ENCODE measurements at places on chromosomes 5 and 9.

- no peaks in the 10 kb centered on the region for H3K4me1 ChIP-seq
- H3K36me3 ChIP-seq: peaks cover 12% of the 10 kb centered on the region
- DNase-seq: no peak
- no peaks in the 10 kb centered on the region for H3K27me3 ChIP-seq
- H3K27ac ChIP-seq: no peak overlapping the region
- H3K4me3 ChIP-seq: no peak overlapping the region
These were observed 66.8 kb upstream of the ITGA2 start for GRCh38 chr5:52922384-52922783.

GRCh38 chr5:773517-774264 is 10.8 kb downstream of the ZDHHC11B start:
- H3K27me3 ChIP-seq: no peaks in the 10 kb centered on the region
- DNase-seq: no peak
- H3K4me1 ChIP-seq: no peaks in the 10 kb centered on the region
- no peak overlapping the region for H3K4me3 ChIP-seq
- no peaks in the 10 kb centered on the region for H3K36me3 ChIP-seq

DNA sequence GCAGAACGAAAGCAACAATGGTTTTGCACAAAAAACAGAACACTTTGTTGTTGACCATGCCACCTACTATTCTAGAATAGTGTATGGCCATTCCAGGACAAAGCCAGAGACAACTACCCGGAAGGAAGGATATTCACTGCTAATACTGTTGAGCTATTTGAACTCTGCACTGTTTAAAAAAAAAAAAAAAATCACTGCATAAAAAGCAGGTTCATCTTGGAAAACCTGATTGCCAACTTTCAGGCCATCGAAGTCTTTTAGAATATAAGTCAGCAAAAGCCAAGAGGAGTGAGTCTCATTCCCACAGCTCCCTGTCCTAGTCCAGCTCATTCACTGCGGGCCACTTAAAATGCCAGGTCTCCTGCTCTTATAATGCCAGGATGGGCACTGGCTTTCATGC is 4.0 kb downstream of the ENC1 start:
- no peaks in the 10 kb centered on the region for H3K27me3 ChIP-seq
- no peak for DNase-seq
- H3K4me3 ChIP-seq: no peak overlapping the region

DNA sequence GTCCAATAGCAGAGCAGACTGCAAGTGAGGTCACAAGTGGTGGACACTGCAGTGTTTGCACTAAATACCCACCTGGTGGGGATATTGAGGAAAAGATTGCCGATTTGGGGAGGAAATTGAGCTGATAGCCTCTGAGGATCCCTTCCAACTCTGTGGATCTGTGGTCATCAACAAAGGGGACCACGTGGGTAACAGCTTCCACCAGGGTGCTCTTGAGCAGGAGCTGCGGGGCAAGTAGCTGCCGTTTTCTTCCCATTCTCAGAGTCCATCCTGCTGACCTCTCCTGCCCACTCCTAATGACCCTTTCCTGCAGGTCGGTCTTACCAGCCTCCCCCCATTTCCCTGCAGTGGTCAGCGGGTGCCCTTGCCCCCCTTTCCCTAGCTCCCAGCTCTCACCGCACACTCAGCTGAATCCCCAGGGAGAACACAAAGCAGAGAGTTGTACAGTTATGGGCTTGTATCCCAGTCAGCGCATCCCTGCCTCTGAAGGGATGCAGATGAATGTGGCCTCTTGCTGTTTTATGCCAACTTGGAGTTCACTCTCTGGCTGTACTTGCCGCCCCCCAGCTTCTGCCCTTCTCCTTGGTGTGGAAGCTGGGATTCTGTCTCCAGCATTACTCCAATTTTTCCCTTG is 18.0 kb downstream of the DAPK1 start:
- no peak for DNase-seq
- no peak overlapping the region for H3K27ac ChIP-seq
- no peaks in the 10 kb centered on the region for H3K36me3 ChIP-seq

DNA sequence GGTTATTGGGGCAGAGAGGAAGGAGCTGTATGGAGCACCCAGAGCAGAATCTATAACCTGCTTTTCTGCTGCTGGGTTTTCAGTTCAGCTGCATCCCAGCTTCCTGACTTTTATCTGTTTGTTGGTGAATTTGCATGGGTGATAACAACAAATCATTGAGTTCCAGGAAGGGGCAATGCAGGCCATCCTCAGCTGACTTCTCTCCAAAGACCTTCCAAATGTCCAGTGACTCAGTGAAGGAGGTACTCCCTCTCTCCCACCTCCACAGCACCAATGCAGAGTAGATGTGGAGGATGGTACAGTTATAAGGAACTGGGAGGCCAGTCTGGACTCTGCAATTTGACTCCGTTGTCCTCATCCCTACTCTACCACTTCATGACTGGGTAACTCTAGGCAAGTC is 1.6 kb upstream of the TXN start:
- H3K36me3 ChIP-seq: no peaks in the 10 kb centered on the region
- H3K4me1 ChIP-seq: peaks cover 15% of the 10 kb centered on the region
- no peak for DNase-seq
- no peak overlapping the region for H3K4me3 ChIP-seq

DNA sequence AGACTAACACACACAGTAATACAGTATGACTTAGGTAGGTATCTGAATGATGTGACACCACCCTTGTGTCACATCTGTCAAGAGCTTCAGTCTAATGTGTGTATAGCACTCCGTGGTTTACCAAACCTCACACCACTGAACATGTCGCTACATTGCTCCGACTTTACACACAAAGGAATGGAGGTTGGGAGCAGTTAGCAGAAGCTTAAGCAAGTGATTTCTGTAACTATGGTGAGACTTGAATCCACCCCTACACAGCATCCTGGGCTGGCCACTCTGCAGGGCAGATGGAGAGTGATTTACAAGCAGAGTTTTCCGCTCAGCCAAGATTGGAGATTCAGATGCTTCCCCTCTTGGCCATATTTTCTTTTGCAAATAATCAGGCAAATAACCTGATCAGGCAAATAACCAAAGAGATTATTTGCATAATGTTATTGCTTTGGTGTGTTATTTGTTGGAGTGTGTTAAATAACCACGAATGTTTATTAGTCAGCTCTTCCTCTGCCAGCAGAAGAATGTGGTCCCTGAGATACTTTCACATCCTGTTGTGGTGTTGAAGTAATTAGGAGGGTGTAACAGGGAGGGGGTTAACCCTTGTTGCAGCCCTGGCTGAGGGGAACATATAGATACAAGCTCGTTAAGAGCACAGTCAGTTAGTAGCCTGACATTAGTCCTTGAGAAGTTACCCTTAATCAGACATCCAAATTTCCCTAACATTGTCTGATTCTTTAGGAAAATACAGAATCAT is 92.8 kb downstream of the SNX18 start:
- peaks cover 9% of the 10 kb centered on the region for H3K4me1 ChIP-seq
- H3K27ac ChIP-seq: no peak overlapping the region
- no peaks in the 10 kb centered on the region for H3K27me3 ChIP-seq

- H3K4me1 ChIP-seq: peaks cover 4% of the 10 kb centered on the region
- DNase-seq: no peak
- H3K36me3 ChIP-seq: no peaks in the 10 kb centered on the region
- no peak overlapping the region for H3K27ac ChIP-seq
These were observed 2.3 kb upstream of the IRX2 start for GRCh38 chr5:2753452-2754420.

DNA sequence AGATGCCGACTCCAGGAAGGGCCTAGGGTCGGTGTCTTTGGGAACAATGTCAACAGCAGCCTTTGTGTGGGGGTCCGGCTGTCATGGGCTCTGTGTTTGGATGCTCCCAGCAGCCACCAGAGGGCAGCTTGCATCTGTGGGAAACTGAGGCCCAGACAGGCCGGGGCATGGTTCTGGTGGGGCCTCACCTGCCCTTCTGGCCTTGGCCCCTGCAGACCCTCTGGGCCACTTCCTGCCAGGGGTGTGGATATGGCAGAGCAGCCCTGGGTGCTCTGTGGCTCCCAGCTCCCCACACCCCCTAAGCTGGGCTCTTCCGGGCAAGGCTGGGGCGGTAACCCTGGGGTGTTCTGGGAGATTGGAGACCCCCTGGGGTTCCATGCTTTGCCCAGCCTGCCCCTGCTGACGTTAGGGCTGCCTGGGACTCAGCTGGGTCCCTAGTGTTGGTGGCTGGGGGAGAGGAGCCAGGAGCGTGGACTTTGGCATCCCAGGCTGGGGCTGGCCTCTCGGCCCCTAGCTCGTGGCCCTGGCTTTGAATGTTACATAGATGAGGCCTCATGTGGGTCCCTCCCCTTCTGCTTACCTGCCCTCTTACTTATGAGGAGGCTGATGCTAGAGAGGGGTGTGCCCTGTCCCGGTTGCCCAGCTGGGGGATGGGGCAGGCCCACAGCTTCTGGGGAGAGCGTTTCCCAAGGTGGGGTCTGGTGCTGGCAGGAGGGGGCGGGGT is 38.3 kb downstream of the RXRA start:
- no peaks in the 10 kb centered on the region for H3K27me3 ChIP-seq
- H3K4me3 ChIP-seq: no peak overlapping the region
- H3K36me3 ChIP-seq: no peaks in the 10 kb centered on the region
- no peak for DNase-seq

GRCh38 chr5:89849830-89850512 is 559.6 kb downstream of the CETN3 start:
- H3K27me3 ChIP-seq: no peaks in the 10 kb centered on the region
- H3K36me3 ChIP-seq: no peaks in the 10 kb centered on the region
- H3K27ac ChIP-seq: no peak overlapping the region
- no peak for DNase-seq
- H3K4me3 ChIP-seq: no peak overlapping the region
- no peaks in the 10 kb centered on the region for H3K4me1 ChIP-seq

DNA sequence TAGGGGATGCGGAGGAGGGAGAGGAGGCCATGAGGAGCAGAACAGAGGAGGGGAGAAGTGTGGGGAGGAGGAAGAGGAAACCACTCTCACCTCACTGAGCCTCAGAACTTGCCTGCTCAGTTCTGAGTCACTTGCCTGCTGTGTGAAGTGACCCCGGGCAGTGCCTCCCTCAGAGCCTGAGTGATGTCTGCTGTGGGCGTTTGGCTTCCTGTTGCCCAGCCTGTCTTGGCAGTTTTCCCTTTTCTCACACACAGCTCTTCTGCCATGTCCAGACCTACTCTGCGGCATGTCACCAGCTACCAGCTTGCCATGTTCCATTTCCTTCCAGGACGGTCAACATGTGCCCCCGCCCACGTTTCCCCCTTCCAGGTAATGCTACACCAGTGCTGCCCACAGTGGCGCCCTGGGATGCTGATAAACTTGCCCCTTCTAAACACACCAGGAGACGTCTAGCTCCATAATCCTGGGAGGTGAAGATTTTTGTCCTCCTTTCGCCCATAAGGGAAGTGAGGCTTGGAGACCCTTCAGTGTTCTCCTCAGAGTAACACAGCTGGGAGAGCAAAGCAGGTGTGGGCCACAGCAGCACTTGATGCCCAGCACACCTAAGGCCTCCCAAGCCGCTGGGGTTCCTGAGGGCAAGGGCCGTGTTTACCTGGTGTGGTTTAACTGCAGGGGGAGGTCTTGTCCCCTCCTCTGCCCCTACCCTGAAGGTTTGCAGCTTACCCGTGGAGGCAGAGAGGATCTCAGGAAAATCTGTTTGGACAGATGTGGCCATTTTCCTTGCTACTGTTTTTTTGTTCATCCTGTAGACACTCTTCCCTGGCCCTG is 63.8 kb upstream of the RNF130 start:
- no peaks in the 10 kb centered on the region for H3K36me3 ChIP-seq
- H3K27me3 ChIP-seq: no peaks in the 10 kb centered on the region
- H3K4me1 ChIP-seq: no peaks in the 10 kb centered on the region
- no peak for DNase-seq
- H3K4me3 ChIP-seq: no peak overlapping the region

DNA sequence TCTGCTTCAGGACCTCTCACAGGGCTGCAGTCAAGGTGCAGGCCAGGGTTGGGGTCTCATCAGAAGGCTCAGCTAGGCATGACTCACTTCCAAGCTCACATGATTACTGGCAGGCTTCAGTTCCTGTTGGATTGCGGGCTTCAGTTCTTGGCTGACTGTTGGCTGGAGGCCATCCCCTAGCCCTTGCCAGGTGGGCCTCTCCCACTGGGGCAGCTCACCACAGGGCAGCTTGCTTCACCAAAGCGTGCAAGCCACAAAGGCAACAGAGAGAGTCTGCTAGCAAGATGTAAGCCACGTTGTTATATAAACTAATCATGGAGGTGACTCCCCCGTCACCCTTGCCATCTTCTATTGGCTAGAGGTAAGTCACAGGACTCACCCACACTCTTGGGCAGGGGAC is 14.4 kb downstream of the CPLX2 start:
- H3K4me1 ChIP-seq: no peaks in the 10 kb centered on the region
- H3K36me3 ChIP-seq: no peaks in the 10 kb centered on the region
- no peak overlapping the region for H3K4me3 ChIP-seq
- no peak overlapping the region for H3K27ac ChIP-seq

Data from thoracic aorta (tissue), 2 donors.